Activated naive CD8-positive, alpha-beta T cell treated with anti-CD3 and anti-CD28 coated beads, Interleukin-2, amount 10 ng/mL, durations not matched to agents 7 days and 5 days (primary cell): ENCODE measurements at places on chromosomes 2 and 18. TPM values are rescaled to one million over a fixed set of nuclear protein-coding genes. Genes with fewer than 3 reads are reported as not detected.

- peaks cover 17% of the 10 kb centered on the region for H3K27me3 ChIP-seq
- H3K27ac ChIP-seq = no peak overlapping the region
- H3K4me3 ChIP-seq = no peak overlapping the region
- DNase-seq = no peak
- no peaks in the 10 kb centered on the region for H3K36me3 ChIP-seq
Observed at GRCh38 chr2:85180322-85181133, 47.3 kb downstream of the TCF7L1 start.

DNA sequence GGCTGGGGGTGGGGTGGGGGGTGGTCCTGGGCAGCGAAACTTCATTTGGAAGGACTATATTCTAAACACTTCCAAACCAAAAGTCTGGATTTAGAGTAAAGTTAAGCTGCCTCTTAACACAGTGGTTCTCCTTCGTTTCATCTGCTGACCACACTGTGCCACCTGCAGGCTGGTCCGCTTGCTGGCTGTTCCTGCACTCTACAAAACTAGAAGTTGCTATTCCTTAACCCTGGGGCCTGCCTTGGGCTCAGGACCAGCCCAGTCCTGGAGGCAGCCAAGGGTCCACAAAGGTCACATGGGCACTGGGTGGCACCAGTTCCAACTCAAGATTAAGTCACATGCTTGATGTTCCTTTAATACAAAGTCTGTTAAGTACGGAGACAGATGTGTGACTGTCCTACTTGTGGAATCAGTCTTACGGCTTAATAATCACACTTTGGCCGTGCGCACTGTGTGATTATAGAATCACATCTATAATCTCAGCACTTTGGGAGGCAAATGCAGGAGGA lies 195.4 kb downstream of the FAM210A start:
- H3K27me3 ChIP-seq = no peaks in the 10 kb centered on the region
- no peak overlapping the region for H3K27ac ChIP-seq
- peaks cover 18% of the 10 kb centered on the region for H3K4me1 ChIP-seq
- H3K36me3 ChIP-seq = peaks cover 6% of the 10 kb centered on the region
- H3K4me3 ChIP-seq = no peak overlapping the region
- no peak for DNase-seq

DNA sequence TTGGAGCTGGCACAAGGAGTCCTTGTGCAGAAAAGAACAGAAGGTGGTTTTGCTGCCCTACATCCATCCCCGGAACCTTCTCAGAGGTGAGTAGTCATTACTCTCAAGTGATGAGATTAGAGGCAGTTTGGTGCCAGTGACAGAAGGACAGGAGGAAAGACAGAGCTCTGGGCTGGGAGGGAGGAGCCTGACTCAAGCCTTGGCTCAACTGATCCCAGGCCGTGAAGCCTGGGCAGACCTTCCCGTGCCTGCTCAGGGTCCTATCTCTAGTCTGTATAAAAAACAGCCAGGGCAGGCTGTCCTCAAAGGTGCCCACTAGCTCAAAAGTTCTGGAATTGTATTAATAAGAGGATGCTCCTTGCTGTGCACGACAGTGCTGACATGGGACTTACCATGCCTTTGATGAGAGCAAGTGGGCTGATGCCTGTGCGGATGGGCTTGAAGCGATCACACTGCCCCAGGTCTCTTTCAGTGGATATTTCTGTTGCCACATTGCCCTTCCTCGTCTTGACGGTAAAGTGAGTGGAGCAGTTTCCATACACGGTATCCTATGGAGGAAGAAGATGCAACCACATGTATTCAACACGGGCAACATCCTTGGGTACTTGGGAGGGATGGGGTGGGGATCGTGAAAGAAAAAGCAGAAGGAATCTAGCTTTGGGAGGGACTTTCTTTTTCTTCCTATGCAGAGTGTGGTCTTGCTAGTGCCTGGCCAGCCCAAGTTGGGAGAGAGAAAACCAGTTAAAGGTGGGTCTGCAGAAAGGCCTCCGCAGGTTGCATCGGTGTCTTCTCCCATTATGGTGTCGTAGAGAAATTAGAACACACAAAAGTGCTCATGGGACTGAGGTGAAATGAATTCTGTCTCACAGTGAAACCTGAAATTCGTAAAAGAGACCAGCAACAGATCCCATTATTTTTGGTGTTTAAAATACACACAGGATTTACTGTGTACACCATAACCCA lies 6.9 kb downstream of the APOB start:
- H3K4me1 ChIP-seq = no peaks in the 10 kb centered on the region
- no peaks in the 10 kb centered on the region for H3K36me3 ChIP-seq
- peaks cover 5% of the 10 kb centered on the region for H3K27me3 ChIP-seq

- no peaks in the 10 kb centered on the region for H3K36me3 ChIP-seq
- no peak overlapping the region for H3K4me3 ChIP-seq
- H3K4me1 ChIP-seq = no peaks in the 10 kb centered on the region
Observed at GRCh38 chr2:23430263-23430662, 45.3 kb downstream of the KLHL29 start.

GRCh38 chr2:174768557-174768956 lies 4.3 kb upstream of the CHRNA1 start:
- no peak overlapping the region for H3K27ac ChIP-seq
- H3K27me3 ChIP-seq = peaks cover 3% of the 10 kb centered on the region
- no peak overlapping the region for H3K4me3 ChIP-seq
- peaks cover 16% of the 10 kb centered on the region for H3K4me1 ChIP-seq
- no peaks in the 10 kb centered on the region for H3K36me3 ChIP-seq
- DNase-seq = no peak

GRCh38 chr18:79956276-79956675 lies 4.8 kb upstream of the SLC66A2 start:
- DNase-seq = peak; percentile 5
- no peak overlapping the region for H3K27ac ChIP-seq
- peaks cover 12% of the 10 kb centered on the region for H3K4me1 ChIP-seq
- H3K27me3 ChIP-seq = peaks cover 2% of the 10 kb centered on the region
- H3K36me3 ChIP-seq = no peaks in the 10 kb centered on the region

DNA sequence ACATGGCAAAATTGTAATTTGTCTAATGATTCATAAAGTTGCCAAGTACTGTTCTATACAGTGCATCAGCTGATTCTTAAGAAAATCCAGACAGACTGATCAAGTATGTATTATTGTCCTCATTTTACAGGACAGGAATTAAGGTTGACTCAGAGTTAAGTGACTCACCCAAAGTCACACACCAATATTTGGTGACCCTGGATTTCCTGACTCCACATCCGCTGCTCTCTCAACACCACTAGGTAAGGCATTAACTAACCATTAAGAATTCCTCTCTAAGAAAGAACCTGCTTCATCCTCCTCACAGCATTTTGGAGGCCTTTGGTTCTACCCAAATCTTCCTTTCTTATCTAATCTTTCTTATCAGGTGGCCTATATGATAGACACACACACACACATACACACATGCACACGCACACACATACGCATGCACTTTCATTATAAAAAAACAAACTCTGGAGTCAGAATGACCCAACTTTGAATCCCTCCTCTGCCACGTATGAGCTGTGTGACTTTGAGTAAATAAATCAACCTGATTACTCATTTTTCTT lies 150.8 kb downstream of the ANKRD44 start:
- no peaks in the 10 kb centered on the region for H3K27me3 ChIP-seq
- peak overlapping the region; percentile 15 for H3K4me3 ChIP-seq
- H3K36me3 ChIP-seq = peaks cover 40% of the 10 kb centered on the region
- DNase-seq = no peak
- H3K27ac ChIP-seq = peak overlapping the region; percentile 74
- H3K4me1 ChIP-seq = peaks cover 64% of the 10 kb centered on the region

GRCh38 chr18:75198036-75198435 lies 10.9 kb downstream of the PTGR3 start:
- no peak overlapping the region for H3K27ac ChIP-seq
- H3K27me3 ChIP-seq = no peaks in the 10 kb centered on the region
- no peak for DNase-seq
- H3K4me3 ChIP-seq = no peak overlapping the region
- peaks cover 14% of the 10 kb centered on the region for H3K36me3 ChIP-seq

DNA sequence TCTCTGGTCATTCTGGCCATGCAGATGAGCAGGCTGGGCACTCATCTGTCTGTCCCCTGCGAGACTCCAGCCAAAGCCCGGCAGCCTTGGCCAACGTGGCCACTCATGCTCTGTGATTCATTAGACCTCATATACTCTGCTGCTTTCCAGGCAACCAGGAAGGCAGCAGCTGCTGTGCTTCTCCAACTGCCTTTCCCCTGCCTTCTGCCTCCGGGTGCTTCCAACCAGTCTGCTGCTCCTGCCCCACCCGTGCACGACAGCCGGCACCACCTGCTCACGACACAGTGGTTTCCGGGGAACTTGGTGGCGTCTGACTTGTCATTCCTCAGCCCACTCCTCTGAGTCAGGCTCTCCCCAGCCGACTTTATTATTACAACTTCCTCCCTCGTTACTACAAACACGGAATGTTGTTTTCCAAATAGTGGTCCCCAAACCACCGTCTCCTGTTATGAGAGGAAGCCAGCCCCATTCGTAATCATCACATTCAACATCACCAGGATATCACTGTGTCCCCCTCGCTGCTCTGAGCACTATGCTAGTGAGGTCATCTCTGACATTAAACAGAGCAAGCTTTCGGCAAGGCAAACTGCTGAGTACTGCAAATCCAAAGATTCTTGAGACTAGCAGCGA lies 392.4 kb downstream of the ALK start:
- H3K36me3 ChIP-seq = no peaks in the 10 kb centered on the region
- H3K4me3 ChIP-seq = no peak overlapping the region
- peaks cover 4% of the 10 kb centered on the region for H3K4me1 ChIP-seq
- no peak overlapping the region for H3K27ac ChIP-seq
- peaks cover 20% of the 10 kb centered on the region for H3K27me3 ChIP-seq

DNA sequence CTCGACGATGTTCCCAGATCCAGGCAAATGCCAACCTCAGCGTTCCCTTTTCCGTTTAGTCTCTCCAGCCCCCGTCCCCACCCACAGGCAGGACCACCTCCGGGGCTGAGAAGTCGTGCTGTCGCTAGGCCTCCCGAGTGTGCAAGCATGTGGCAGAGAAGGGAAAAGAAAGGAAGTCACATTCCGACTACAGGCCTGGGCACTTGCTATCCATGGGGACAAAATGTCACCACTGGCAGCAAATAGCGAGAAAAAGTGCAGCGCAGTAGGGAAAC lies 420 bp downstream of the PIGN start:
- H3K4me1 ChIP-seq = peaks cover 35% of the 10 kb centered on the region
- H3K4me3 ChIP-seq = peak overlapping the region; percentile 95
- H3K27ac ChIP-seq = peak overlapping the region; percentile 97
- H3K36me3 ChIP-seq = peaks cover 20% of the 10 kb centered on the region
- no peak for DNase-seq

Gene BOLL
- total RNA-seq = not detected

Gene ANO7
- total RNA-seq = 0.97 TPM

Gene LOXHD1
- total RNA-seq = 0.26 TPM

Gene HAAO
- not detected for total RNA-seq
